Femur (tissue), 1 donor: ENCODE measurements at places on chromosomes 2 and 18.

GRCh38 chr2:46837704-46838103 lies 77.9 kb downstream of the MCFD2 start:
- DNase-seq, result no peak

DNA sequence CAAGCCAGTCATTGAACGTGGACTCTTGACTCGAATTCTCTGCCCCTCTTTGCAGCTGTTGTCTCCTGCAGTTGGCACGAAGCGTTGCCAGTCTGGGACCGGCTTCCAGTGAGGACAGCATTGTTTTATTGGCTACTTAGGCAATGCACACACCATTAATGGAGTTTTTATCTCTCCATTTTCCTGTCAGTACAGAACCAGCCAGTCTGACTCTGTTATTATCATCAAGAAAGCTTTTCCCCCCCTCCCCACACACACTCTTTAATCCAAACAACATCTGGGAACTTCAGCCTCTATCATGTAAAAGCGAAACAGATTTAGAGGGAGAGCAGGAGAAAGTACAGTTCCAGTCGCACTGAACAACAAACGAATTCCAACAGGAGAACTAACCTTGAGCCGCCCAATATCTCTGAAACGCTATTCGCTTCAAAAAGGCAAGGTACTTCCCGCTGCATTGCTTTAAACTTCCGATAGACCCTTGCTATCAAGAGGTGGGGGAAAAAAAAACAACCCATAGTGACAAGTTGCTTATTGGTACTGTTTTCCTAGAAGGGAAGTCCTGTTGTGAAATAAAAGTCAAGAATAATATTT lies 38.2 kb downstream of the ACVR1 start:
- DNase-seq, result peak; percentile 76

GRCh38 chr2:196555726-196556125 lies 83.8 kb upstream of the CCDC150 start:
- no peak for DNase-seq

GRCh38 chr2:7557376-7557775 lies 640.2 kb downstream of the RNF144A start:
- no peak for DNase-seq

DNA sequence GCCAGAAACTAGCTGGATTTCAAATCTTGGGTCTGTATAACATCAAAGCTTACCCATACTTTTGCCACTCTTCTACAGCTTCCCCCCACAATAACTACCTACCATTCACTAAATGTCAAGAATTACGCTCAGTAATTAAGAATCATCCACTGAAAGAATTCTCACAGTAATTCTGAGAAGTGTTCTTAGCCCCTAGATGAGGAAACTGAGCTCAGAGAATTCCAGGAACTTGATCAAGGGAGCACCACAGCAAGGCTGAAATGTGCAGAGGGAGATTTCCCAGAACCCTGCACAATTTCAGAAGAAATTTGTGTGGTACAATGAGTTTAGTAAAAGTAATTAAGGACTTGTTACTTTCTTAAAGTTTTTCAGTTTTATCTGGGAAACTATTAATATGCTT lies 194.5 kb upstream of the STK17B start:
- DNase-seq, result no peak

DNA sequence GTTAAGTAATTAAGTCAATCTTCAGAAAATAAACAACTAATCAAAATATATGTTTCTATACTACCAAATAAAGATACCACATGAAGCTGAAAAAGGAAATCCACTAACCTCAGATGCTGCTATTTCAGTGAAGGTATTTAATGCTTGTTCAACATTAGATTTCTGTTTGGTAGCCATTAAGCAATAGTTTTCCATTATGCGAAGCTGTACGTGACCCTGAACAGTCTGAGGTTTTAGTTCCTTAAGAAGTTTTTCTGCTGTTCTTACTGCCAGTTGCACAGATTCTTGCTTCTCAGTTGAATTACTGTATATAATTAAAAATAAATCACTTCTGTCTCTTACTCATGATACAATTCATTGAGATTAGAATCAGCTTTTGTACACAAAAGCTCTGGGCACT lies 65.4 kb downstream of the TTC21B start:
- DNase-seq, result no peak

DNA sequence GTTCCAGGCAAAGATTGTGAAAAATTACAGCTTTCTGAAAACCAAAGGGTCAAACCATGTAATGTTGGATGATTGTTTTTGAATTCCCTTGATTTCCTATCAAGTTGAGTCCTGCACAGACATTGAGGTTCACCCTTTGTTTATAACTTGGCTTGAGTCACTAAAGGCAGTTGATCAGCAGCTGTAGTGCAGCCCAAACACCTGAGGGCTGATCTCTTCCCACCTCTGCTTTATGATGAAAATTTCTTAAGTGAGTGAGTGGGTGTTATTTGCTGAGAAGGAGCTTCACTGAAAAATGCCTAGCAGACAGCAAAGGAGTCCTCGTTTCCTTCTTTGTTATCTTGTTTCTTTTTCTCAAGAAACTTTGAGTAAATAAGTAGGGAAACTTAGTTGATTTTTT lies 31.9 kb upstream of the BMPR2 start:
- DNase-seq, result no peak

DNA sequence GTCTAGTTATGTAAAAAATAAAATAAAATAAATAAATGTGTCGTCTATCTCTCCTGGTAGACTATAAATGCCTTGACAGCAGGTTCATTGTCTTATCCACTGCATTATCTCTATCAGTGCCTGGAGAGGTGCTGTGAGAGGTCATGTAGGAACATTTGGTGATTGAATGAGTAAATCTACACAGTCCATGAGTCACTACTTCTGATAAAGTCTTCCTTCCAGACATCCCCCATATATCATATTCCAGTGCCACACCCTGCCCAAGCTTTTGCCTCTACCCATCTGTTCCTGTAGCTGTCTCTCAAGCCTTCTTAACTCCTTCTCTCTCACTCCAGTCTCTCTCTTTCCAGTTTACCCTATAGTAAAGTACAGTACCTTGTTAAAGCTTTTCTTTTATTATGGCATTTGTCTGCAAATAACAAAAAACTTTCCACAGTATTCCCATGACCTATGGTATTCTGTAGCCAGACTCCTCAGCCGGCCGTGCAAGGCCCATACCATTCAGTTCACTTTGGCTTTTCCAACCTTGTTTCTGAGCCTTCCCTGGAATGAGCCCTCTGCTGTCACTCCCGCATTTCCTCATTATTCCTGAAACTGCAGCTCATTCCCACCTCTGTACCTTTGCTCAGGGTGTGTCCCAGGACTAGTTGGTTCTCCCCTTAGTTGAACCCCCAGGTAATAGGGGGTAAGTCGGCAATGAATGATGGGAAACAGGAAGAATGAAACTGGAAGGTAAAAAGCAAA lies 37.5 kb downstream of the ANXA4 start:
- DNase-seq, result no peak

GRCh38 chr2:176491172-176491904 lies 222.1 kb downstream of the MTX2 start:
- peak; percentile 85 for DNase-seq

DNA sequence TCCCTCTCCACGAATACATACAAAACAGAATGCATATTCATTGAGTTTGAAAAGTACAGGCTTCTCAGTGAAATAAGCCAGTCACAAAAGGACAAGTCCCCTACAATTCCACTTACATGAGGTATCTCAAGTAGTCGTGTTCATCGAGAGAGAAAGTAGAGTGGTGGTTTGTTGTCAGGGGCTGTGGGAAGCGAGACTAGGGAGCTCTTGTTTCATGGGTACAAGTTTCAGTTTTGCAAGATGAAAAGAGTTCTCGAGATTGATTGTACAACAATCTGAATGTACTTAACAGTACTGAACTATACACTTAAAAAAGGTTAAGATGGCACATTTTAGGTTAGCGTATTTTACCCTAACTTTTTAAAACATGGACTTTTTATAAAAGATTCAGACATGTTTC lies 71.5 kb upstream of the TTC39C start:
- no peak for DNase-seq

GRCh38 chr2:5826979-5827655 lies 134.9 kb downstream of the SOX11 start:
- no peak for DNase-seq

DNA sequence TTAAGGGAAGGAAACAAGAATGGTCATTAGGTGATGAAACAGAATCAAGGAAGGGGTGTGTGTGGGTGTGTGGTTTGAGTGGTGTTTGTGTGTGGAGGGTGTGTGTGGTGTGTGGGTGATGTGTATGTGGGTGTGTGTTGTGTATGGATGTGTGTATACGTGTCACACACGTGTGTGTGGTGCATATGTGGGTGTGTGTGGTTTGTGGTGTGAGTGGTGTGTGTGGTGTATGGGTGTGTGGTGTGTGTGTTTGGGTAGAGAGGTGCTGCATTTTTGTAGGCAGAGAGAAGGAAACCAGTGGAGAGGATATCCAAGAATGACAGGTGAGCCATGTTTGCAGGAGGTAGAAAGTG lies 1.1 kb upstream of the CEP192 start:
- no peak for DNase-seq

- DNase-seq, result no peak
These were observed 9.2 kb downstream of the RNU4ATAC start for GRCh38 chr2:121539750-121540469.
